ENCODE measurements at places on chromosomes 2 and 18.
A peak's percentile ranks its signal among the peaks of the same experiment; 100 is the strongest.

- no peak for DNase-seq
Observed at GRCh38 chr2:16114836-16115235, 174.5 kb downstream of the MYCN start.

DNA sequence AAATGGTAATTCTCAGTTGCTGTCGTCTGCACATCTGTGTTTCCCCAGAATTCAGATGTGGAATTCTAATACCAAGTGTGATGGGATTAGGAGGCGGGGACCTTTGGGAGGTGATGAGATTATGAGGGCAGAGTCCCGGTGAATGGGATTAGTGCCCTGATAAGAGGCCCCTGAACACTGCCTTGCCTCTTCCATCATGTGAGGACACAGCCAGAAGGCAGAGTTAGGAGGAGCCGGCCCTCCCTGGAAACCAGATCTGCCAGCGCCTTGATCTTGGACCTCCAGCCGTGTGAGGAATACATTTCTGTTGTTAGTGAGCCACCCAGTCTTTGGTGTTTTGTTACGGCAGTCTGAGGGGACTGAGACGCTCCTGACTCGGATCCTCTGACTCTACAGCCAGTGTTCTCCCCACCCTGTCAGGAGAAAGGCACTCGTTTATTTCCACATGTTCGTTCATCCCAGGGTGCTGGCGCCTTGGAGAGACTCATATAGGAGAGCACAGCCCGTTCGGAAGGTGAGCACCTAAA, 395.0 kb downstream of the ZNF516 start:
- no peak for DNase-seq

- DNase-seq: no peak
Observed at GRCh38 chr2:81644189-81644588, 1339.6 kb upstream of the LRRTM1 start.

- no peak for DNase-seq
Observed at GRCh38 chr2:73851274-73851673, 22.5 kb downstream of the STAMBP start.

DNA sequence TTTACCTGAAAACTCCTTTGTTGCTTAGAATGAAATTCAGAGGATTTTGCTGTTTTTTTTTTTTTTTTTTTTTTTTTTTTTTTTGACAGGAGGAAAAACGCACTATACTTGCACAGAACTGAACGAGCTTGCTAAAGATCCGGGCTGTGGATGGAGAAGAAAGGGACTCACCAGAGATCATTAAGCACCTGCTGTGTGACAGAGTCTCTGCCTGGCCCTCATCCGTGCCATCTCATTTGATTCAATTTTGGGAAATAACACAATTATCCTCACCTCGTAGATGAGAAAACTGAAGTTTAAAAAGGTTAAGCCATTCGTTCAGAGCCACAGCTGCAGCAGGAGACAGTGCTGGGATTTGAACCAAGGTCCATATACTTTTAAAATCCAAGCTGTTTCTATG, 775.4 kb upstream of the ID2 start:
- DNase-seq: no peak

DNA sequence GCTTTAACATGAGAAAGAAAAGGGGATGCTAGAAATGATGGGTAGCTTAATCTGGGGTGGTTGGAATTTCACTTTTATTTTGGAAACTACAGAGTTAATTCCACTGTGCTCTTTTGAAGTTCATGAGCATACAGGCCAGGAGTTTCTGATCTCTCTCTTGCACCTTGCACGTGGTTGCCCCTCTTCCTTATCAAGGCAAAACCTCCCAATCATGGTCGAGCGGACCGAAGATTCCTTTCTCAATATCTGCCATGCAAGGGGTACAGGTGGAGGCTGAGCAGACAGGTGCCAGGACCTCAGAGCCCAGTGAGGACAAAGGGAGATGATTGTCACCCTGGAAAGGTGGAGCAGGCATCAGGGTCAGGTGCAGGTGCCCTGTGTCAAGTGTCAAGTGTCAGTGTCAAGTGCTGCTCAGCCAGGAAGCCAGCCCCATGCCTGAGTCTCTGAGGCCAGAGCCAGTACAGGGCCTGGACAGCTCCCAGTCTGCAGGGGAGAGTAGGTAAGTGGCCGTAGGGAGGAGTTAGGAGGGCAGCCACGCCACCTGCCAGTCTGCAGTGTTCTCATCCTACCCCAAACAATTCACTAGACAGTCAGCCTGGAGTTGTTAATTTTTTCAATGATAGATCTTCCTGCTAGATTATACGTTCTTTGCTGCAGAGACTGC, 42.2 kb downstream of the LPIN1 start:
- no peak for DNase-seq

DNA sequence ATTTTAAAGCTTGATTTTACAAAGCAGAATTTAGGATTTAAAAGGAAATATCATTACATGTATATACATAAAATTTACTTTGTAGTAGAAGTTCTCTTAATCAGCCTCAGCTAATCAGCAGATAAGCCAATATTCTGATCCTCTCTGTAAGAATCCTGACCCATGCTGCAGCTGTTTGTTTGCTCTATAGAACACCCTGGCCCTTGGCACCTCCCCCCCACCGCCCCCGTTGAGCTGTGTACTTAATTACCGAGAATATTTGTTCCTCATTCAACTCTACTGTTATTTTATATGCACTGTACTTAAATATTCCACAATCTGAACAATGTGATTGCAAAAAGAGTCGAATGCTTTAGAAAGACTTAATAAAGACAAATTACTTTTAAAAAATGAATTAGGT, 98.0 kb downstream of the EVA1A start:
- no peak for DNase-seq

GRCh38 chr18:74173434-74173750, 25.1 kb downstream of the TIMM21 start:
- no peak for DNase-seq

- DNase-seq: no peak
Observed at GRCh38 chr2:86357392-86357963, 20.1 kb upstream of the REEP1 start.

- no peak for DNase-seq
Observed at GRCh38 chr2:118769707-118770400, 77.6 kb downstream of the EN1 start.

DNA sequence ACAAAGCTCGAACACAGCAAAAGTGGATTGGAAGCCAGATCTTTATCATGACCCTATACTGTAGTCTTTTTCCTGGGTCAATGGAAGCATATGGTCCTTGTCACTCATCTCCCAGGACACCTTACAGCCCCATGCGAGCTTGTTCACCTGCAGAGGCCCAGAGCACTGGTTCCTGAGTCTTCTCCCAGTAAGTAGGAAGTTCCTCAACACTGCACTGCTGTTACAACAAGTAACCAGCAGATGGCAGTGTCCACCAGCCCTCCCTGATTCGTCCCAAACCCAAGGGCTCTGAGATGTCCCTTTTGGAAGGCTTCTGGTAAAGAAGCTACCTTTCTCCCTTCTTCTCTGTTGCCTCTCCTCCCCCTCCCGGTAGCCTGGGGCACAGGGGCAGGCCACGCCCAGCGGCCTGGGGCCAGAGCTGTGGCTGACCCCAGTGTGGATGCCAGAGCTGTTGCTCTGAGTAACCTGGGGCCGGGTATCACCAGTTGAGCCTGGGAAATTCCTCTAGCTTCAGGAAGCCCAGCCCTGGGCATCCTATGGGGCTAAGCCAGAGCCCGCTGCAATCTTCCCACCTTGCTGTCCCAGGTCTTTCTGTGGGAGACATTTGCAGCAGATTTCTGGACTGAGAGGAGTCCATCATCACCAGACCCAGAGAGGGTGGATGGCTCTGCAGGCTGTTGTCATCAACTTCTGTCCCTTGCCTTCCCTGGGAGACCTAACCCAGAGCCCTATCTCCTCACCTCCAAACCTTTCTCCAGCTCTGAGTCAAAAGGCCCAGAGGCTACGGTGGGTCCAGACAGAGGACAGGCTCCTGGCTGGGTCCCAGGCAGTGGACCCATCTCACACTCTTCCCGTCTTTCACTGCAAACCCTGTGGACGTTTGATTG, 5.3 kb upstream of the GDF7 start:
- peak; percentile 44 for DNase-seq

GRCh38 chr2:190880378-190881083, at the start of gene GLS:
GLS (plus strand) TSS chr2:190880821; CDS start chr2:190881085, 264 bp downstream.
- peak; percentile 92 for DNase-seq

DNA sequence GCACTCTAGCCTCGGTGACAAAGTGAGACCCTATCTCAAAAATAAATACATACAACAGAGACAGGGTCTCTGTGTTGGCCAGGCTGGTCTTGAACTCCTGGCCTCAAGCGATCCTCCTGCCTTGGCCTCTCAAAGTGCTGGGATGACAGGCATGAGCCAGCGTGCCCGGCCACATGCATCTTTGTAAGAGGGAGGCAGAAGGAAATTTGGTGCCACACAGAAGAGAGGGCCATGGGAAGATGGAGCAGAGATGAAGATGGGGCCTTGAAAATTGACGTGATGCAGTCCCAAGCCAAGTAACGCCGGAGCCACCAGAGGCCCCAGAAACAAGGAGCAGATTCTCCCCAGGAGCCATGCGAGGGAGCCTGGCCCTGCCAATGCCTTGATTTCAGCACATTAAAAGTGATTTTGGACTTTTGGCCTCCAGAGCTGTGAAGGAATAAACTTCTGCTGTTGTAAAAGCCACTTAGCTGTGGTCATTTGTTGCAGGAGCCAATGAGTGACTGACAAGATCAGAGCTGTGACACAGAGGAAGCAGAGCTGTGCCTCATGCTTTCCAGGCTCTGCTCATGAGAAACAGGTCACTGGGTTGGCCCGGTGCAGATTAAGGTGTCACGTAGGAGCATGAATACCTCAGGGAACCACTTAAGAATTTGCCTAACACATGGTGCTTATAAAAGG, 2.7 kb upstream of the SLC66A2 start:
- no peak for DNase-seq

- no peak for DNase-seq
Observed at GRCh38 chr2:194203898-194204297, 1453.1 kb upstream of the SLC39A10 start.

DNA sequence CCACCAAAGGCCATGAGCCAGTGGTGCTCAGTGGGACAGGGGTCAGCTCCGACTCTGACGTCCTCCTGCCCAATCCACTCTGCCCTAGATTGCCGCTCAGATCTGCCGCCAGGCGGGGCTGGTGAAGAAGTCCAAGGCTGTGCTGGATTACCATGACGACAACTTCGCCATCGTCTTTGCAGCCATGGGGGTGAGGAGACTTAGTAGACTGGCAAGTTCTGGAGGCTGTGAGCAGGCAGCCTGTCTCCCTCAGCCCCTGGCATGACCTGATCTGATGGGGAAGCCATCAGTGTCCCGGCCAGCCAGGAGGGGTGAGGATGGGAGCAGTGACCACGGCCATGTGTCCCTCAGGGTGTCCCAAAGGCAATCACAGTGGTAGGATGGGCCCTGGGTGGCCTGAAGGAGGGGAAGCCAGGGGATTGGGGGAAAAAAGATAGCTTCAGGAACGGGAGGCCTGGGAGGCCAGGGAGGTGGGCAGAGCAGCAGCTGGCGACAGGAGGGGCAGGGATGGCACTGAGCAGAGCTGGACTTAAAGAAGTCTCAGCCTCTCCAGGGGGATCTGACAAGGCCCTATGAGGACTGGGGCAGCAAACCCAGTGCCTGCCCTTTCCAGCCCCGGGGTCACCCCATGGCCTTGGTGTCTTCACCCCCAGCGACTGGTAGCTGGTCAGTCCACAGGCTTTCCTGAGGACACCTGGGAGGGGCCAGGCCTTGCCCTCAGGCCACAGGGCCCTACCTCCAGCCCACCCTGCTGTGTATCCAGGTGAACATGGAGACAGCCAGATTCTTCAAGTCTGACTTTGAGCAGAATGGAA, 17.4 kb upstream of the ANKRD53 start:
- no peak for DNase-seq

- DNase-seq: no peak
Observed at GRCh38 chr2:36672199-36672598, 24.3 kb upstream of the VIT start.

- DNase-seq: no peak
Observed at GRCh38 chr18:22865354-22866116, 67.6 kb upstream of the RBBP8 start.

- no peak for DNase-seq
Observed at GRCh38 chr2:15989559-15989958, 49.2 kb downstream of the MYCN start.

DNA sequence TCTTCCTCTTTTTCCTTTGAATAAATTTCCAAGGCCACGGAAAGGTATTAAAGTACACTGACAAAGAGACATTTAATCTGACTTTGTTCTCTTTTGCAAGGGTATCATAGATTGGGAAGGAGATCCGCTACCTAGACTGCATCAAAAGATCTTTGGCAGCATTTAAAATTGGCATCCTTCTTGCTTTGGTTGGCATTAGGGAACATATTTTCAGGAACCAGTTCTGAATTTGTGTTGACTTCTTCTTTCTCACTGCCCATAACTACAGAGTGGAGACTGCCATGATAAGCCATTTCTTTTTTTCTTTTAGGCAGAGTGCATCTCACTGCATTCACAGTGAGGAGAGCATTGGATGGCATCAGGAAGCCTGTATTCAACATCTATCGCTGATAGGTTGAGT, 83.4 kb downstream of the DOCK10 start:
- DNase-seq: no peak

GRCh38 chr2:165674780-165675179, 119.3 kb downstream of the GALNT3 start:
- DNase-seq: no peak

GRCh38 chr2:62296832-62297623, 101.1 kb downstream of the B3GNT2 start:
- DNase-seq: no peak

- no peak for DNase-seq
Observed at GRCh38 chr2:30664761-30665358, 142.4 kb downstream of the CAPN13 start.

DNA sequence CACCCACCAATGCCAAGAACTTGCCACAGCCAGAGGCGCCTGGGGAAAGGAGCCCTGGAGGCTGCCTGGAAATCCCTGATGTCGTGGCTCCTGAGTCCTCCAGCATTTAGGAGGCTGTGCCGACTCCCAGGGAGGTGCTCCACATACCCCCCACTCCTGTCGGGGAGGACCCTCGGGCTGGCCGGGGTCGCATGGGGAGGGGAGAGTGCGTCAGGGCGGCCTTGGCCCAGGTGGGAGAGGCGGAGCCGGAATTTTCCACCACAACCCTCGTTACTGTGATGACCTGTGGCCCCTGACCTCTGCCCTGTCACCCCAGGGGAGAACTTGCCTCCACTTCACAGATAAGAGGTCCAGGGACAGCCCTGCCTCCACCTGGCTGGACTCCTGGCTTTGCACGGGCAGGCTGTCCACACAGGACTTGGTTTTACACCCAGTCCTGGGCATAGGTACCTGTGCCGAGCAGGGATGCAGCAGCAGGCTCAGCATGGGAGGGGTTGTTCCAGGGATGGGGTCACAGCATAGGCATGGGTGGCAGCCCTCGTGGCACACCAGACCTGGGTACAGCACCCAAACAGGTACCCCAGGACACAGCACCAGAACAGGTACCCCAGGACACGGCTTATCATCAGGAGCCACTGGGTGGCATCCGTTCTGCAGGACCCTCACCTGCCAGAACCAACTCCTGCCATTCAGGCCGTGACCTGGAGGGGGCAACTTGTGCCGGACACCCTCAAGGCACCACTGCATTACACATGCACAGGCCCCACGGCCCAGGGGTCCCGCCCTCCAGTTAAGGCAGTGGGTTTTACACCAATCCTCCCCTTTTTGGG, 12.3 kb upstream of the AGXT start:
- no peak for DNase-seq

GRCh38 chr2:185219981-185220380, 518.6 kb upstream of the FSIP2 start:
- DNase-seq: no peak

GRCh38 chr2:15547115-15547876, 13.8 kb downstream of the NBAS start:
- DNase-seq: no peak

GRCh38 chr2:20796374-20796791, 26.5 kb downstream of the LDAH start:
- no peak for DNase-seq

GRCh38 chr2:212495046-212495445, 43.6 kb downstream of the ERBB4 start:
- no peak for DNase-seq
